ENCODE measurements at places on chromosomes 5 and 9.

DNA sequence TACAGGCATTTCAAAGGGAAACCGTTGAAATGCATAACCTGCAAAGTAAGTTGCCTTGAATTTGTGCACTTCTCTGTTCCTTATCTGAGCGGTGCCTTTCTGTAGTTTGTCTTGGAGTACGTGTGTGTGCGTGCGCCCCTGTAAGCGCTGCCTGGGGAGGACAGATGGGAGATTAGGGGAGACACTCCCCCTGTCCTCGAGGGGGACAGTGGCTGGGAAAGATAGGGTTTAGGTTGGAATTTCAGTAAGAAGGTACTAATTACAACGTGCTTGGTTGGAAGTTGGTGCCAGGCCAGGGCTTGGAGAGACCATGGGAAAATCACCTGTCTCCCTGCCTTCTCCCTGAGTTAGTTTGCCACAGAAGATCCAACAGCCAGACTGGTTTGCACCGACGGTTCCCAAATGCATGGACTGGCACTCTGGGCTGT is 73.2 kb downstream of the PIK3R1 start:
- no peak for DNase-seq

GRCh38 chr5:147175516-147176097 is 59.2 kb upstream of the STK32A start:
- no peak for DNase-seq

- DNase-seq = no peak
Measured at GRCh38 chr5:91171322-91171721, 211.8 kb downstream of the ARRDC3 start.

DNA sequence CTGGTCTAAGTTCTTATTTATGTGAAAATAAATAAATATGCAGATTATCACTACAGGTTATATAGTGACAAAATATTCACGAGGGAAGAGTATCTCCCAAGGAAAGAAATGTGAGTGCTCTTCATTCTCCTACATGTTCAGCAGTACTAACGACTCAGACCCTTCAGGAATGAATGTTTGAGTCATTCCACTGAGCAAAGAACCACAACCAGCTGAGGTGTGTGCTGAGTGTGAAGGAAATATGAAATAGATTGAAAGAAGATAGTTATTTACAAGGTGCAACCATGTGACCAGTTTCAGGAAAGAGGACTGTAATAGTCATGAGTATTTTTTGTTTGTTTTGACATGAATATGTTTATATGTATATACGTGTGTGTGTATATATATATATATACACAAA is 228.7 kb downstream of the TUSC1 start:
- DNase-seq = no peak

DNA sequence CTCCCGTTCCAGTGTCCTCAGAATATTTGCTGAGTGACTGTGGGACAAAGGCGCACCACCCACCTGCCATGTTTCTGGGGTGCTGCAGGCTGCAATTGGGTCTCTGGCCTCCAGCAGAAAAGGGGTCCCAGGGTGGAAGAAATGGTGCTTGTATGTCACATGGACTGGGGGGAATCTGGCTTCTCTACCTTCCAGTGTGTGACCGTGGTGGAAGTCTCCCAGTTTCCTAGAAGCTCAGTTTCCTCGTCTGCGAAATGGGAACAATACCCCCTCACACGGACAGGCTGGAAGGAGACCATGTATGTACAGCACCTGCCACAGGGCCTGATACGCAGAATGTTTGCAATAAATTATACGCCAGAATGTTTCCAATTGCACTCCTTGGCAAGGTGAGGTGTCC is 23.8 kb downstream of the CPLX2 start:
- DNase-seq = no peak

DNA sequence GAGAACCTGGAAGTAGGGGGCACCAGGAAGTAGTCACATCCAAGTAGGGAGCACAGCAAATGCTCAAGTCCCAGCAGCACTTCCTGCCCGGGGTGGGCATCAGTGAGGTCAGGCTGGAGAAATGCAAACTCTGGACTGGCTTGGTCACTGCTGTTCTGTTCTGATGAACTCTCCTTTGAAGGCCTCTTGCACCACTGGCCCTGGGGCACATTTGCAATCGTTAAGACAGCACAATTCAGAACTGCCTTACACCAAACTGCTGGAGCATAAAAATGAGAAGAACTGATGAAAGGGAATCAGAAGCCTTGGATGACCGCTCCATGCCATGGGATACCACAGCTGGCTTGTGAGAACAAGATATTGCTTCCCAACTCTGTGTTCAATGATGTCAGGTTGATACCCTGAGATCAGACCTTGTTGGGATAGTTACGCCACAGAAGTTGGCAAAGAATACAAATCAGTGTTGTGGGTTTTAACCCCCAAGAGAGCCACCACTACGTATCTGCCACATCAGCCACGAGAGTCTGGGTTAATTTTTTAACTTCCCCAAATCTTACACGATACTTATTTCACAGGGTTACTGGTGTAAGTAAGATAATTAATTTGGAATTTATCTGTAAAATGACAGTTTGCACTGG is 42.3 kb upstream of the ZSWIM6 start:
- no peak for DNase-seq

- peak; percentile 9 for DNase-seq
Measured at GRCh38 chr5:84384604-84385575, at the start of gene EDIL3. Gene EDIL3, minus strand, starts transcription at chr5:84384880. Its CDS starts 506 bp downstream, at chr5:84384374.

DNA sequence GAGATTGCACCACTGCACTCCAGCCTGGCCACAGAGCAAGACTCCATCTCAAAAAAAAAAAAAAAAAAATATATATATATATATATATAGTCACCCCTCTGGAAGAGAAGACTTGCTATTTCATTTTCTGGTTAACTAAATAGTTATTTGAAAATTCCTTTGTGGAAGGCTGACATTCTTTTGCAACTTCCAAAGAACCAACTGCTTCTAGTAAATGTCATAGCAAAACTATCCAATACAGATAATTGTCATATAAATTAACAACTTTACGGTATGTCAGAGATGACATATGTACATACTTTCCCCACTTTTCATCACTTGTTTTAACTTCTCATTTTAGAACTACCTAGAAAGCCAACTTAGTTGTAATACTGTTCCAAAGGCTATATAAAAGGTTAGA is 50.9 kb downstream of the PRUNE2 start:
- DNase-seq = no peak

- no peak for DNase-seq
Measured at GRCh38 chr9:581673-582497, 259.6 kb upstream of the DMRT1 start.

- DNase-seq = no peak
Measured at GRCh38 chr5:156588306-156588705, 261.3 kb downstream of the SGCD start.

DNA sequence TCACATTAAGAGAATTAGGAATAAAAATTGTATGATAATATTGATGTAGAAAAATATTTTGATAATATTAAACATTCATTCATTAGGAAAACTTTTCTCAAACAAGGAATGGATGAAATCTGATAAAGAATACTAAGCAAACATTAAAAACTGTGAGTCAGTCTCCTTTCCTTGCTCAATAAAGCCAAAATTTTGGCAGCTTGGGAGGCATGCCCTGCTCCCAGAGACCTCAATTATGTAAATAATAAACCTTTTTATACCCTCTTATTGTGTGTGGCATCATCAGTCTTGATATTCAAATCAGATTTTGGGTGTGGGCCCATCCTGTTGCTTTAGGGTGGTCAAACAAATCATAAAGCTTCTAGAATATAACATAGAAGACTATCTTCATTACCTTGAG is 36.6 kb upstream of the CCL21 start:
- DNase-seq = no peak

GRCh38 chr9:37902796-37903646 is 906 bp downstream of the SLC25A51 start:
- DNase-seq = no peak

- no peak for DNase-seq
Measured at GRCh38 chr5:158538506-158539074, 561.1 kb downstream of the EBF1 start.

DNA sequence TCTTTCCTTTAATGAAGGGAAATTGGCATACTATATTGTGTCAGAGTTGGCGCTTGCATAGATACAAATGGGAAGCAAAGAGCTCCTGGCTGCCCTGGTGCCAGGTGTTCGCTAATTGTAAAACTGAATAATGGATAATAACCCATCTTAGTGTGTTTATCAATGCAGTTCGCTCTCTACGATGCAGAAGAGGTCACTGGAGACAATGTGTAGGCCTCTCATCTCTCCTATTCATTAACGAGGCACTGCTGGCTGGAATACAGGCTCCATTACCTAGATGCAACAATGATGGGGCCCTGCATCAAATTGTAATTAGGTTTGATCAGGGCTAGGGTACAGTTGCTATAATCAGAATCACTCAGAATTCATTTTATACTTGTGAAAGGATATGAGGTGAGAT is 171.0 kb downstream of the RMI1 start:
- DNase-seq = no peak

- no peak for DNase-seq
Measured at GRCh38 chr5:180811623-180812124, 9.1 kb upstream of the MGAT1 start.

GRCh38 chr9:36280989-36281388 is 22.7 kb upstream of the GNE start:
- no peak for DNase-seq

- DNase-seq = no peak
Measured at GRCh38 chr9:27548055-27548741, 18.6 kb upstream of the MOB3B start.

- no peak for DNase-seq
Measured at GRCh38 chr5:116652196-116652729, 77.6 kb upstream of the SEMA6A start.

- no peak for DNase-seq
Measured at GRCh38 chr5:172733131-172733973, 37.6 kb downstream of the DUSP1 start.

DNA sequence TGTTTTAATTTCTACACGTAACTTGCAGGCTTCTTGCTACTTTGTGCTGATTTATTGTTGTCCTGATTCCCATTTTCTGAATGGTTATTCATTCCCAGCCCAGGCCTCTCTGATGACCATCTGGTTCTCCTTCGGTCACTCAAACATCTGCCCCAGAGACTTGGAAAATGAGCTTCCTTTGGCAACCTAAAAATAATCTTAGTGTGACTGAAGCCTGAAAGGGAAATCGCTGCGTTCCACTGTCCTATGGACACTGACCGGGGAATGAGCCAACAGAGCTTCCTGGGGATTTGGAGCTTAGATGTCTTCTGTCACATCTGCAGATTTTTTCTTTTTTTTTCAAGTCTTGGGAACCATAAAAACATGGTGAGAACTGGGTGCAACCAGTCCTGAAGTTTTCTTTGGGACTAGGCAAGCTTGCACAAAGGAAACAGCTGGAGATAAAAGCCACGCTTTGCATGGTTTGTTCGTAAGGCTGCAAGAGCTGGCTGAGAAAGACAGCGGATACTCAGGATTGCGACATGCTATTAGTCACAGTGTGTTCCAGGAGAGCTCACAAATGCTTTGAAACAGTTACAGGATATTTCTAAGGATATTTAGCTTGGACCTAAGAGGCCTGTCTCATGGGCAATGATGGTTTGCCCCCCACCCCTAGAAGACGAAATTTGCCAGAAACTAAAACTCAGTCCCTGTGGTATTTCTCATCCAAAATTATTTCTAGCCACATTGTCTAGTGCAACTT is 146.2 kb downstream of the GOLPH3 start:
- DNase-seq = no peak

GRCh38 chr5:86909418-86910295 is 291.9 kb downstream of the COX7C start:
- no peak for DNase-seq

- no peak for DNase-seq
Measured at GRCh38 chr9:35078066-35078465, 1.7 kb downstream of the FANCG start.

DNA sequence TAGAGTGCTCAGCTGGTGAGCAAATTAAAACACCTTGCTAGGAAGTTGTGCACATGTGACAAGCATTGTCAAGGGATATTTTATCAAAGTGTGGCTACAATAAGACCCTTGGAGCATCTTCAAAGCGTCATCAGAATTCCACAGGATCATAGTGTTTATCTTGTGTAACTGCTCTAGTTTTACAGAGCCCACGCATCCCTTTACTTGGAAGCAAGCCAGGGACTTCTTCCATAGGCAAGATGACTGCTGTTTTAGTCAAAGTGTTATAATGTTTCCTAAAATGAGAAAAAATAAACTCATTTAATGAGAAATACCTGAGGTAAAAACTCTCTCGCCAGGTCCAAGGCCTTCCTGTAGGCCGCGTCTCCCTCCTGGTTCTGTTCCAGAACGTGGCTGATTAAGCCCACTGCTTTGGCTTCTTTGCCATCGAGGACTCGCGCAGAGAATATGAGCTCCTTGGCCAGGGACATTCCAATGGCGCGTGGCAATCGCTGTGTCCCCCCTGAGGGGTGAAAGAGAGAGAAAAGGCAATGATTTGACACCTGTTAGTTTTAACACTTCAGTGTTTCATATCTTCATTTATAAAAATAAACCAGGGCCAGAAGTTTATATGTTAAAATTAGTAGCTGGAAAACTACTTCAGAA is 141.1 kb downstream of the AUH start:
- no peak for DNase-seq

- DNase-seq = no peak
Measured at GRCh38 chr5:141605523-141606277, 13.1 kb downstream of the DIAPH1 start.

DNA sequence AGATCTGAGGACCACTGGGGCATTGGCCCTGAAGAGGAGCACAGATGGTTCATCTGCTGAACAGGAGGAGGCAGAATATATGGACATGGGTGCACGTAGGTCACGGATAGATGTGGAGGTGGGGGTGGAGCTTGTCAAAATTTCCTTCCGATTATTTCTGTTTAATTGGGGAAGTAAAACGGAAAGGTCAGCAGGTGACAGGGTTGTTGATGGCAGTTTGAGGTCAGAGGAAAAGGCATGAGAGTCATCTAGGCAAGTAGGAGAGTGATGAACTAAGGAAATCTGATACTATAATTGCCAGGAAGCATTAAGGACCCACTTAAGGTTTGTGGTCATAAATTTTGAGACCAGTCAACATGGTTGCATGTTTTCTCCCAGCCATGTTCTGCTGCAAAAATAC is 8.4 kb upstream of the FAM81B start:
- DNase-seq = no peak

GRCh38 chr5:159096924-159097783 is 2.6 kb downstream of the EBF1 start:
- no peak for DNase-seq

- no peak for DNase-seq
Measured at GRCh38 chr9:88182501-88182900, 44.2 kb upstream of the SPATA31C2 start.

- no peak for DNase-seq
Measured at GRCh38 chr5:122836947-122837346, 8.5 kb upstream of the SNX24 start.

GRCh38 chr9:17138503-17138902 is 3.7 kb downstream of the CNTLN start:
- no peak for DNase-seq

- DNase-seq = no peak
Measured at GRCh38 chr5:95649274-95649673, 2.7 kb downstream of the RFESD start.
